Neural crest cell (in vitro differentiated cells): ENCODE measurements at places on chromosomes 2 and 18.

- no peak for DNase-seq
These were observed 28.0 kb downstream of the MYO5B start for GRCh38 chr18:50166901-50167300.

DNA sequence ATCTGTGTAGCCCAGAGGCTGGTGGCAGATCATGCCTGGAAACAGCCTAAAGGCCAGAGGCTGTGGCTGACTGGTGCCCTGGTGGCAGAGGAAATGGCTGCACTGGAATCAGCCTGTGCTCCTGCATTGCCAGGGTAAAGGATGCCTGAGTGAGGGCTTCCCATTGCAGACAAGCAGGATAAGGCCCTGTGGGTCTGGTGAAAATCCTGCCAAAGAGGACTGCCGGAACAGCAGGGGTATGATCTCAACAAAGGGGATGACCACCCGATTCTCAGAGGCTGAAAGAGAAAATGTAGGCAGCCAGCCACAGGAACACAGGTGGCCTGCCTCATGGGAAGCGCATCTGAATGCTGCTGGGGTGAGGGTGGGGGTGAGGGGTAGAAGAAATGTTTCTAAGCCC, 48.2 kb downstream of the FBXO48 start:
- no peak for DNase-seq

- DNase-seq, result no peak
These were observed 91.0 kb downstream of the MCFD2 start for GRCh38 chr2:46824611-46825010.

DNA sequence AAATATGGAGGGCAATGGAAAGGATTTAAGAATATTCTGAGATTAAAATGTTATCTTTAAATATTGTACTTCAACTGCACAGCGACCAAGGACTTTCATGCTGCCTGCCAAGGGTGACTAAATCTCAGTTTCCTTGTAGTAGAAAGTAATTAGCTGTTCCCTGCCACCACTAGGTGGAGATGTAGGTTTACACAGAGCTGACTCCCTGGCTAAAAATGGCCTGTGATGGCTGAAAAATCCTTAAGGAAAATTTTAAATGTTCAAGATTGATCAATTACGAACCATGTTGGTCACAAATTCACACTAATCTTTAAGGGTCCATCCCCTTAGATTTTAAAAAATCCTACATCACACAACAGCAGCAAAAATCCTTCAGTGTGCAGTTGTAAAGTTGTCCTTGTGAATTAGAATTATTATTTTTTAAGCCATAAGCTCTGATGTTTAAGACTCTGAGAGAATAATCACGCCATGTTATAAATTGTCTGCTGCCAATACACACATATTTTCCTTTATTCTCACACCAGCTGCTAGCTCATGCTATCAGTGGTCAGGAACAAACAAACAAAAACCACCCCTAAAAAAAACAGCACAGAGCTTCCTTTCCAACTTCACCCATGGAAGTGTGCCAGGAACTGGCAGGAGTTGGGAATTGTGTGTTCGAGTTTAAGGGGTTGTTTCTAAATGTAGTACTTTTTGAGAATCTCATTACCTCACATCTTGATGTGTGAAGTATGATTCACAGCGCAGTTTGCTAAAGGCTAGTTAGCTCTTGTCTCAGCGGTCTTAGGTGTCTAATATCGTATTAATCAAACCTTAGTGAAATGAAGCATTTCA, 399.8 kb downstream of the TMEM182 start:
- peak; percentile 40 for DNase-seq

GRCh38 chr2:96265349-96265839, 403 bp downstream of the TMEM127 start:
- DNase-seq, result peak; percentile 42

- DNase-seq, result no peak
These were observed 305.0 kb downstream of the PTH2R start for GRCh38 chr2:208711598-208711997.

- DNase-seq, result no peak
These were observed 116.7 kb downstream of the DSC3 start for GRCh38 chr18:30925795-30926194.

DNA sequence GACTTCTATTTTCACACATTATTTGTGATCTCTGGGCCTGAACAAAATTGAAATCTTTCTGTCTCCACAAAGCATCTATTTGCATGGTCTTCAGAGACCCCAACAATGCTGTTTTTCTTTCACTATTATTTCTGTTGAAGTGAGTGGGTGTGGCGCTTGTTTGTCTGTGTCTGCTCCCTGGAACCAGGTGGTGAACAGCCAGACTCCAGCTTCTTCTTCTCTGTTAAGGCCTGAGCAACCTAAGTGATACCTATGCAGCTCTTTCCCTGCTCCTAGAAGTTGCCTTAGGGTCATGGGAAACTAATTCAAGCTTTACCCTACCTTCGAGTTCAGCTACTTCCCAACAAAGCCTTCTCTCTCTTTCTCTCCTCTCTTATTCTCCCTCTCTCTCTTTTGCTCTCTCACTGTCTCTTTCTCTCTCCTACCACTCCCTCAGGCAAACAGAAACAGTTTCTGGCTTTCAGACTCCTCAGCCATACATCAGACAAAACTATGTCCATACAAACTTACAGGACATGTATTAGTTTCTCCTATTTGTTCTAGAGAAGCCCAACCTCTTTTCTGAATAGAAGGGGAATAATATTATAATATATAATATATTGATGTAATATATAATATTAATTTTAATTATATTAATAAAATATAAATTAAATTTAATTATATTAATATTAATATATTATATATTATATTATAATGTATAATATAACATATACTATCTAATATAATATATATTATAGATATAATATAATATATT, 552.5 kb downstream of the DSC3 start:
- no peak for DNase-seq

GRCh38 chr2:241063093-241063551, 39.0 kb downstream of the MTERF4 start:
- no peak for DNase-seq

- no peak for DNase-seq
These were observed 123.3 kb upstream of the CWC22 start for GRCh38 chr2:180130403-180130802.

DNA sequence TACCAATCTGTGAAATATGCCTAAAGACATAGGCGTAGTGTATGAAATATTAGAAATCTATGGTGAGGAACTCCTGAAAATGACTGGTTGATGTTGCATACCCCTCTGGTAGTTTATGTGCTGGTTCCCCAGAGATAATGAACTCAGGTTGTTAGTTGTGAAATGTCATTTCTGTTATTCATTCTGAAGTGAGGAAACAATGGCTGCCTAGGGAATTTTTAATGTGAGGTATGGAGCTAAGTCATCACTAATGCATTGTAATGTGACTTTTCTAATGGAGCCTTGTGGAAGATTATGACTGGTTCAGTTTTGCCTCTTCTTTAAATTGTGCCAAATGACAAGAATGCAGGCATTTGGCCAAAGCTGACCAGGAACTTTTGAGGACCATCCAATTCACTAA, 61.6 kb upstream of the RAB27B start:
- no peak for DNase-seq

GRCh38 chr2:218732761-218733158, 22.1 kb downstream of the TTLL4 start:
- DNase-seq, result no peak

DNA sequence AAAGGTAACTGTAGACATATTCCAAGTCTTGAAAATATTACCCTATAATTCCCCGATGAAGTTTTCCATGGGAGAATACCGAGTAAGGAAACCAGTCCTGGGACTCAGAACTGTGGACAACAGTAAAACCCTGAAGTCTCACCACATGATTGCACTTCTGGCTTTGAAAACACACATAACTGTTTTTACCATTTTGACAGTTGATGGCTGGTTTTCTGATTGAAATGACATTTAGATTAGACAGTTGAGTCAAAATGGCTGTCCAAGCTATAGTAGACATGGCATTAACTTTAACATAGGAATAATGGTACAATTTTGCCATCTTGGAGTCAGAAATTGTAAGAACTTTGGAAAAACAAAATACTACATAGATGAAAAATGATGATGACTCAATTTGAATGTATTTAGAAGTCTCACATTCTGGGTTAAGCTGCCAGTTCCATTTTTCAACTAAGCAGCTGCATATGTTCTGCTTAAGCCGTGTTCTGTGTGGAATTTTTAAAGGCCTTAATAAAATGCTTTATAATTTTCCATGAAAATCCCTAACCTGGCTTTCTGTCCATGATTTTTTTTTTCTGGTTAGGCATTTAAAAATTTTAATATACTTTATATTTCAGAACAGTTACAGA, 38.3 kb upstream of the WIPF1 start:
- no peak for DNase-seq

- DNase-seq, result no peak
These were observed 915.4 kb downstream of the DCDC2C start for GRCh38 chr2:4618630-4619228.

DNA sequence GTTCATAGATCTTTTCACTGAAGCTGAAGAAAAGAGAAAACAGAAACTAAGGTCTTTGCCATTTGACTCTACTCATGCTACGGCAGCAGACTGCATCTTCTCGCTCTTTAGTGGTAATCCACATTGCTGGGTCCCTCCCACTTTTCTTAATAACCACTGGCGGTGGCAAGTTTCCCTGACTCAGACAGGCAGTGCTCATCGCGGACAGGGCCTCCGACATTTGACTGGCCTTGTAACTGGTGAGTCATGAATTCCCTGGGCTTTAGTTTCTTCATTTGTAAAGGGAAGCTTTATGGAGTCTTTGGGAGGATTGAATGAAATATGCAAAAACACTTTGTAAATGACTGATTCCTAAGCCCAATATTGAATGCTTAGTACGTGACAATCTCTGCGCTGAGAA, 238.2 kb upstream of the RBBP8 start:
- no peak for DNase-seq

DNA sequence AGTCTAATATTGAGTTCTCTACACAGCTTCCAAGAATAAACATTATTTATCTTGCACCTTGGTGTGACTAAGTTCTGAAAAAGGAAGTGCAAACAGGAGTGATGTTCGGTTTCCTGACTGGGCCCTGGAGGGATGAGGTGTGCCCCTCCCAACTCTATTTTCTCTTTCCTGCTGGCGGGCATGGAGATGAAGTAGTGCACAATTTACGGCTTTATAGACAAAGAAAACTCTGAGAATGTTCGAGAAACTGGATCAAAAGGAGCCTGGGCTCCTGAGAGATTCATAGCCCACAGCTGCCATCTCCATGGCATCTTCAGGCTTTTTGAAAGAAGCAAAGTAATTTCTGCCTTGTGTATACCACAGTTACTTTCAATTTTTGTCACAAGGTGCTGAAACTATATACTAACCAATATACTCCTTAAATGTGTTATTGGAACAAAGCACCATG, 22.3 kb downstream of the LRATD1 start:
- DNase-seq, result no peak

GRCh38 chr2:235553291-235553690, 59.4 kb downstream of the AGAP1 start:
- DNase-seq, result no peak

DNA sequence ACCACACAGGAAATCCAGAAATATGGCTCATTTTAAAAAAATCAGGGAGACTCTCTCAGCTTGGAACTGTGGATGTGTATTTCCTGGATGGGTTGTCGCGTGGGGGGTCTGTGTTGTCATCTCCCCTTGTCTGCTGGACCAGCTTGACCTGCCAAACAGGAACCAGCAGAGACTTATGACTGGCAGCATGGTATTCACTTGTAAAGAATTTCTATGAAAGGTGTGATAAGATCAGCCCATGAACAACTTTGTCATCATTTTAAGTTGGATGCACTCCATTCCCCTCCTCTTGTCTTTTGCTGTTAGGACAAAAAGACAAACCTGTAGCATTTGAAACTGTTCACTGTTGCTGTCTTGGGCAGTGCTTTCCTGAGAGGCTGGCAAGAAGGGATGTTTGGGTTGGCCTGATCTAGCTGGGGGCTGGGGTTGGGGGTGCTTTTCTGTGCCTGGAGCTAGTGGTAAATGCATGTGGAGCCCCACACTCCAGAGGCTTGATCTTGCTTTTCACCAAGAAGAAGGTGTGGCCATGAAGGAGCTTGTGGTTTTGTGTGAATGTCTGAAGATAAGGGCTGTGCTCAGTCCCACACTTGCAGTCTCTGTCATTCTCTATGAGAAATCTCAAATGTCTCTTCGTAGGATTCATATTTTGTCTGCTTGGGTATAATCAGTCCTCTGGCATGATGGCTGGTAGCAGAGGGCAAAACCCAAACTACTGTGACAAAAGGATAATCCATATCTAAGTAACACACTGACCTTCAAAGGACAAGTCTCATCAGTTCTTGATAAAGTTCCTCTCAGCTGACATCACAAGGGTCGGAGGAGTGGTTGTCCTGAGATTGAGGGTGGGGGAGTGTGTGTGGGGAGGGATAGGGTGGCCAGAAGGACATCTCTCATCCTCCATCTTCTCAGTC, 39.0 kb downstream of the RALB start:
- DNase-seq, result no peak

GRCh38 chr2:57864926-57865325, 181.7 kb upstream of the VRK2 start:
- DNase-seq, result no peak

DNA sequence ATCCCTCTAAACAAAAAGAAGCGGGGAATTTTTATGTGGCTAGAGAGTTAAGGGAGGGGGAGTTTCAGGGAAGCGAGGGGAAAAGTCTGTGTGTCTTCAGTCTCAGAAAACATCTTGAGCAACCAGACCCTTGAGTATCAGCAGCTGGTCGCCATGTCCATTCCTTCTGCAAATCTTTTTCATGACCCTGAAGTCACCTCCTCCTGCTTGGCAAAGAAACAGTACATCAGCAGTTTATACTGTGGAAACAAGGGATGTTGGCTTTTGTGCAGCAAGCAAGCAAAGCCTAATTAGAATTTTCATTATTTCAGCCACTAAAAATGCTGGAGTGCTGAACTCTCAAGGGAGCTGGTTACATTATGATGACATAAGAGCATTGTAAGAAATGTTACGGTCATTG, 187.4 kb upstream of the SLC8A1 start:
- no peak for DNase-seq

GRCh38 chr18:58777471-58777870, 87.2 kb upstream of the ZNF532 start:
- no peak for DNase-seq

- DNase-seq, result no peak
These were observed 387.8 kb upstream of the RAB12 start for GRCh38 chr18:8221452-8221851.

DNA sequence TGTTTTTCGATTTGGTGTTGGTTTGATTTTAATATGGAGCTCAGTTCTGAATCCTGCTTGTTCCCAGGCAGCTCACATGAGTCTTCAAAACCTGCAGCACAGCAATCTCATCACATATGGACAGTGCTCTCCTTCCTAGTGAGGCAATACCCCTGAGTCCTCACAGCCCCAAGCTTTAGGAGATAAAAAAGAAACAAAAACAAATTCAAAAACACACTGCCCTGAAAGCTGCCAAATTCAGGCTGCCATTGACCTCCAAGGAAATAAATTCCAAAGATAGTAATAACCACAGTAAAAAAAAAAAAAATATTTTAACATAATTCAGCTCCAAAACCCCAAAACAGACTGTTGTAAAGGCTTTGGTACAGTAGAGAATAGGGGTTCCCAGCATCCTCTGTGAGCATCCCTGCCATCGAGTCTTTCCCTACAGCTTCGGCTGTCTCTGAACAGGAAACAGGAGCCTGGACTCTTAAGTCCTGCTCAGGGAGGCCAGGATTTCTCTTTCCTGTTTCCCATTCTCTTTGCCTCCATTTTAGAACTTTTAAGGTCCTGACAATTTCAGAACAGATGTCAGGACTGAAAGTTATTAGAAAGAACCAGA, 14.7 kb upstream of the SP3 start:
- no peak for DNase-seq

- no peak for DNase-seq
These were observed 528 bp upstream of the ATG16L1 start for GRCh38 chr2:233250985-233251305.

GRCh38 chr2:46164529-46165301, 132.5 kb upstream of the EPAS1 start:
- no peak for DNase-seq
